Effector CD4-positive, alpha-beta T cell (primary cell): ENCODE measurements at places on chromosomes 5 and 9.

GRCh38 chr5:126456217-126456820 lies 33.1 kb downstream of the GRAMD2B start:
- no peak for DNase-seq

- no peak for DNase-seq
Observed at GRCh38 chr5:135033901-135034235, at the start of gene PITX1. TSS of gene PITX1 (minus strand) at chr5:135034228. CDS start at chr5:135033881, 347 bp downstream.

DNA sequence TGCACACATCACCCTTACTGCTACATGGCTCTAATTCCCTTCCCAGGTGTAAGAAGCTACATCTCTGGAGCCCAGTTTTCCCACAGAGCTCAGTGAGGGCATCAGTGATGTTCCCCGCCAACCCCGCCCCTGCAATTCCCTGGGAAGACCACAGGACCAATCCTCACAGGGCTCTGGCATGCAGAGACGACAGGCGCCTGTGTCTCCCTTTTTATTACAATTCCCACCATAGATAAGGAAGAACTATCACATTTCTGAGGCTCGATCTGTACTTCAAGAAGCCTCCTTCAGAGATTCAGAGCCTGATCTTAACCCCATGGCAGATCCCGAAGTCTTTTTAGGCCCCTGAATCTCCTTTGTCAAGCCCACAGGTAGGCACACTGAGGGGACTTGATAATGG lies at the start of gene OR1L6:
Gene OR1L6 (plus strand): TSS at position 301 of the 400 bp plus-strand sequence. CDS start 7,545 bp downstream, outside the sequence.
- no peak for DNase-seq

DNA sequence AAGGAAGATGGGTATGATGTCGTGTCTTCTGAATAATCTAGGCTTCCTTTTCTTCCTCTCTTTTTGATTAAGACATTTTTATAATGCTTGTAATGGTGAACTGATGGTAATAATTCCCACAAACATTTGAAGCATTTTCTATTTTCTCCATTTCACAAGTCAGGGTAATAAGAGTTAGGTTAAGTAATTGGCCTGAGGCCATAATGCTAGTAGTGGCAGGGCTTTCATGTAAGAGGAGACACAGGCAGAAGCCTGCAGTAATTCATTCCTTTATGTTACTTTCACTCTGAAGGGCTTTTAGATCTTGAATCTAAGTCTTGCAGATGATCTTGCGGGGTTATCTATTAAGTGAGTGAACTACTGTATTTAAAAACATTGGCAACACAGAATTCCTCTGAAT lies 374.9 kb downstream of the MAT2B start:
- no peak for DNase-seq

GRCh38 chr5:3201941-3202340 lies 393.7 kb upstream of the IRX1 start:
- DNase-seq, result no peak

DNA sequence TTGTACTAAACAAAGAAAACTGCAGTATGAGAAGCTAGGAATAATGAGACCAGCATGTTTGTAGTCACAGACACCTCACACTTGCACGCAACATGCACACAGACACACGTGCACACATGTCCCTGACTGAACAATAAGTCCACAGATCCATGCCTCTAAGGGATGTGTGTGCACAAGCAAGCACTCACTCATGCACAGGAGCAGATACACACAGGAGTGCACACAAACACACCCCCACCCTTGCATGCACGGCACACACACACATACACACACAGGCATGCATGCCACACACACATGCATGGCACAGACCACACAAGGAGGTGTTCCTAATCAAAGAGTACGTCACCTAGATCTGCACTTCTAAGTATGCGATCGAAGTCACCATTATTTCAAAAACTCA lies 111.4 kb upstream of the FAM120A start:
- no peak for DNase-seq

GRCh38 chr9:92506184-92506857 lies 24.0 kb upstream of the ASPN start:
- no peak for DNase-seq

DNA sequence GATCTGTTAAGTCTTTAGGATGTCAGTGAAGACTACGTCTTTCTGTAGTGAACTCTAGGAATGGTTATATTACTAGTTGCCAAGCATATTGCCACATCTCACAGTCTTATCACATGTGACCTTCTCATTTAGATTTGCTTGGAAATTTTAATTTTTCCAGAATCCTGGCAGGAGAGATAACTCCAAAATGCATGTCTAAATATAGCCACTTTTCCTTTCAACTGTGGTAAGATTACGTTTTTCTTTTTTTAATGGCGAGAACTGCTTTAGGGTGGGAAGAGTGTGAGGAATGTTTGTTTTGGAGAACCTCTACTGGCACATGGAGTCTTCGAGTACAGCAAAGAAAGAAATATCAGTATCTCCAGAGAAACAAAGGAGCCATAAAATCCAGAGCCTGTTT lies 91.7 kb upstream of the ADAMTSL1 start:
- DNase-seq, result no peak

- DNase-seq, result no peak
Observed at GRCh38 chr5:126658561-126658960, 57.8 kb downstream of the PHAX start.

- DNase-seq, result no peak
Observed at GRCh38 chr9:99680191-99680590, 141.5 kb upstream of the NR4A3 start.

DNA sequence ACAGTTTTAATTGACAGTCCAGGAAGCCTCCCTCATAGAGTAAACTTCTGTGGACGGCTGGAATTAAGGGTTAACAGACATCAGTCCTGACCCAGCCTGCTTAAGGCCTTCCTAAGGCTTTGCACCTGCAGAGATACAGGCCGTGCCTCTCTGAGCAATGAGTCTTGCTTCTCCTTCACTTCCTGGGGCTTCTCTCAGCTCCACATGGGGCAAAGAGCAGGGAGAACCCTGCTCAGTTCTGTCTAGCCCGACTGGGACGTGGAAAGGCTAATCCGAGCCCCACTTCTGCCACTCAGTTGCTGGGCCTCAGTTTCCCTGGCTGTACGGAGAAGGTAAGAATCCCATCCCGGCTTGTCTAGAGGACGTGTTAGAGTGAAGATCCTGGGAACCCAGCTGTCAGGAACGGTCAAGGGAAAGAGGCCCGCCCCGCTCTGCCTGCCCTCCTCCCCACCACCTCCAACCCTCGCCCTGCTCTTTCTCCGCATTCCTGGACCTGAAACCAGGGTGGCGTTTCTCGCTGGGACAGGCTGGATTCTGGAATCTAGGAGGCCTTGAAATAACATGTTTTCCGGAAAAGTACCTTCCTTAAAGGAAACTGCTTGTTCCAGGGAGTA lies 6.5 kb downstream of the SPAAR start:
- no peak for DNase-seq

DNA sequence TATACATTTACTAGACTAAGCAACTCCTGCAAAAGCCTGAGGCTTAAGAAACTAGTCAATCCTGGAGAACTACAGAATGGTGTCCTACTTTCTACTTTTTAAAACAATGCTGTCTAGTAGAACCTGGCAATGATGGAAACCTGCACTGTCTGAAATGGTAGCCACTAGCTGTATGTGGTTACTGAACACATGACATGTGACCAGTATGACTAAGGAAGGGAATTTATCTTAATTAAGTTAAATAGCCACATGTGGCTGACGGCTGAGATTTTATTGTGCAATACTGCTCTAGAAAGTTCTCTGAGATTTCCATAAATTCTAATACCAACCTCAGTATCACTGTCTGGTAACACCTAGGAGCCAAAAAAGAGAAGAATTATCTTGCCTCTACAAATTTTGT lies 44.9 kb upstream of the RAPGEF6 start:
- DNase-seq, result no peak

DNA sequence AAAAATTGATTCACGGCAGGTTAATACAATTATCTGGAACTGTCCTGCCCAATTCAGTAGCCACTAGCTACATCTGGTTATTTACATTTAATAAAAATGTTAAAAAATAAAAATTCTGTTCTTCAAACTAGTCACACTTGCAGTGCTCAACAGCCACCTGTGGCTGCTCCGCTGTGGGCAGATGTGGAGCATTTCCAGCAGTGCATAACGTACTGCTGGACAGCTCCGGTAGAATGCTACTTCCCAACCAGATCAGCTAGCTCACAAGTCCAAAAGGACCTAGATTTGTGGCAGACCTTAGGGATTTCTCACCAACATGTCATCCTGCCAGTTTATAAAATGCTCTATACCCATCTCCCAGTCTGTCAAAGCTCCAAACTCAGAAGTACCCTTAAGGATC lies 42.8 kb downstream of the SETX start:
- DNase-seq, result no peak

DNA sequence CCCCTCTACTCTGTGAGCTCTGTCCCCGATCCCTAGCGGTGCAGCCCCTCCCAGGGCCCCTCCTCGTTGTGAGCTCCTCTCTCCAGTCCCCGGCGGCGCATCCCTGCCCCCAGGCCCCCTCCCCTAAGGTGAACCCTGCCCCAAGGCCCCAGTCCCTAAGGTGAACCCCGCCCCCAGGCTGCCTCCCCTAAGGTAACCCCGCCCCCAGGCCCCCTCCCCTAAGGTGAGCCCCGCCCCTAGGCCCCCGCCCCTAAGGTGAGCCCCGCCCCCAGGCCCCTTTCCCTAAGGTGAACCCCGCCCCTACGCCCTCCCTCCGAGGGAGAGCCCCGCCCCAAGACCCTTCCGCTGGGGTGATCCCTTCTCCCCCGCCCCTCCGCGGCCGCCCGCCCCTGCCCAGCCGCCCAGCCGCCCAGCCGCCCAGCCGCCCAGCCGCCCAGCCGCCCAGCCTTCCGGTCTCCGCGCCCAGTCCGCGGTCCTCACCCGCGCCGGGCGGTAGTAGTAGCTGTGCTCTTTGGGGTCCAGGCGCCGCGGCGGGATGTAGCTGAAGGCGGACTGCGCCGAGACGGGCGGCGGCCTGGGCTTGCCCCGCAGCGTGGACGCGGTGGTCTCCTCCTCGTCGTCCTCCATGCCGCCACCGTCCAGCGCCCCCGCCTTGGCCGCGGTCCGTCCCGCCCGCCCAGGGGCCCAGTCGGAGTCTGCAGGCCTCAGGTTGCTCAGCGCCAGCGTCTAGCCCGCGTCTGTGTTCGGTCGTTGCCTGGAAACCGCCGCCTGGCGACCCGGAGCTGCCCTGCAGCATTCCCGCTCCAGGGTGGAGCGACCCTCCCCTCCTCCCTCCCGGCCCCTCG lies at the start of gene CFAP90:
Gene CFAP90 (minus strand): TSS at position 739 of the 845 bp plus-strand sequence. CDS start 112 bp downstream, at position 627.
- peak; percentile 20 for DNase-seq

- DNase-seq, result no peak
Observed at GRCh38 chr5:81234801-81235200, 1.7 kb downstream of the CKMT2 start.

- DNase-seq, result no peak
Observed at GRCh38 chr5:147436596-147436995, 73.3 kb downstream of the DPYSL3 start.

GRCh38 chr9:129650680-129651235 lies 8.8 kb upstream of the ASB6 start:
- no peak for DNase-seq

GRCh38 chr5:33594006-33594405 lies 153.2 kb downstream of the TARS1 start:
- DNase-seq, result no peak

- DNase-seq, result no peak
Observed at GRCh38 chr9:112884101-112884500, 6.6 kb downstream of the SLC46A2 start.

DNA sequence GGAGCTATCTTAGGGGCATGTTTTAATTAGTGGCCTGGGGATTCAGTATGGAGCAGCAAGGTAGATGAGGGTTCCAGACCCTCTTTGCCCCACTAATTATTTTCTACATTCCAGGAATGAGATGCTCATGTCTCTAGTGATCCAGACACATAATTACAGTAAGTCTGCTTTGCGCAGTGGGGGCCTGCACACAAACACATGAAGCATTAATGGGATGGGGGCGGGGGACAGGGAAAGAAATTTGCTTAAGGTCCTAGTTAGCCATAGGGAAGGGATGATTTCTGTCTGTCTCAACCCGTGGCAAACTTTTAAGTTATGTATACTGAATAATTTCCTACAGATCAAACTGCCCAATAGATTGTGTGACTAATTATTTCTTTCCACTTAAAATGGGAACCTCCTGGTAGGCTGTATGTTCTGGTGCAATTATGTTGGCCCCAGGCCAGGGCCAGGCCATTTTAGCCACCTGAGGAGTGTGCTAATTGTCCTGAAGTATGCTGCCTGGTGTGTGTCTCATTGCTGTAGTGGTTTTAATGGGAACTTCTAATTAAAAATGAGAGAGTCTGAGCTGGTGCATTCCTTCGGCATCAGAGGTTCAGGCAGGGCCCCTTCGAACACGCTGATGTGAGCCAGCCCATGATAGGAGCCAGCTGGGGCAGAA lies 134.4 kb downstream of the PTTG1 start:
- no peak for DNase-seq

- no peak for DNase-seq
Observed at GRCh38 chr9:94085062-94085639, 887 bp downstream of the PTPDC1 start.

- DNase-seq, result no peak
Observed at GRCh38 chr5:77662635-77663034, 24.1 kb upstream of the OTP start.

GRCh38 chr5:131163276-131164119 lies 1.6 kb downstream of the HINT1 start:
- no peak for DNase-seq

- no peak for DNase-seq
Observed at GRCh38 chr5:114477816-114478334, 116.0 kb downstream of the KCNN2 start.

GRCh38 chr9:14863402-14863801 lies 46.8 kb downstream of the FREM1 start:
- no peak for DNase-seq

DNA sequence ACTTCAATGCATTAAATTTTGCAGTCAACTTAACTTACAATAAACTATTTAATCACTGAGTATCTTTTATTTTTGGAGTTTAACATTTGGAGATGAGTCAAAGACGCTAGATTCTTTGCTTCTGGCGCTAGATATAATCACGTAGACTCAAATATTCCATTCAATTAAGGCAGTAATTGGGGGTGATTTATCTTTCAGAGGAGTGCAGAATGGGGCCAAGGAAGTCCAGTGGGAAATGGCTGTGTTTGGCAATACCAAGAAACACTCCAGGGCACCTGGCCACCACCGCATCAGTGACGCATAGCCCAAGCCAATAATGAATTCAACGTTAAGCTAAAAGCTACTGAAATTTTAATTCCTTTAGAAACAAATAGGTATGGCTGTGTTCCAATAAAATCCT lies 81.2 kb downstream of the PHAX start:
- DNase-seq, result no peak

DNA sequence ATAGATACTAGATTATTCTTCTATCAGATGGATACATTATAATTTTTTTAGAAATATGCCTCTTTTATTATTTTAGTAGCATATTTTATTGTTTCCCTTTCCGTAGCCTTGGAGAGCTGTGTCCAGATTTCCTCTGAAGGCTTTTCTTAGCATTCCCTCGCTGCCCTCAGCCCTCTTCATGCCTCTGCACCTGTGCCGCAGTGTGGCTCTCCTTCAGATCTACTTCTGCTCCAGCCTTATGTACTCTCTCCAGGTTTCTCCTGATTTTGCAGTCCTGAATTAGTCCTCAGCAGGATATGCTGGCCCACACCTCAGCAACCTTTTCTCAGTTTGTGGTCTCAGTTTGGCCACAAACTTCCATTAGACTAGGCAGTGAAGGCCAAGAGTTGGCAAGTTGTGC lies 1052.0 kb downstream of the TAF11L14 start:
- DNase-seq, result no peak

- DNase-seq, result no peak
Observed at GRCh38 chr9:118985851-118986250, 383.4 kb downstream of the BRINP1 start.
